8988T (cell line): ENCODE measurements at places on chromosomes 2 and 18.

DNA sequence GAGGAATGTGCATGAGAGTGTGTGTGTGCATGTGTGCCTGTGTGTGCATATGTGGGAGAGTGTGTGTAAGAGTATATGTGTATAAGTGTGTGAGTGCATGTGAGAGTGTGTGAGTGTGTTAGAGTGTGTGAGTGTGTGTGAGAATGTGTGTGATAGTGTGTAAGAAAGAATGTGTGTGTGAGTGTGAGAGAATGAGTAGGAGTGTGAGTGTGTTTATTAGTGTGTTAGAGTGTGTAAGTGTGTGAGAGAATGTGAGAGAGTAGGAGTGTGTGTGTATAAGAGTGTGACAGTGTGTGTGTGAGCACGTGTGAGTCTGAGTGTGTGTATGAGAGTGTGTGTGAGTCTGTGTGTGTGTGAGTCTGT, 21.2 kb downstream of the GYPC start:
- DNase-seq, result no peak

- no peak for DNase-seq
These were observed 2.0 kb upstream of the MYO1B start for GRCh38 chr2:191243154-191243553.

- no peak for DNase-seq
These were observed 68.9 kb downstream of the PTRHD1 start for GRCh38 chr2:24724111-24724775.

GRCh38 chr18:32219431-32220018, 29.7 kb downstream of the MEP1B start:
- no peak for DNase-seq

- DNase-seq, result no peak
These were observed 38.7 kb downstream of the PKDCC start for GRCh38 chr2:42086500-42086953.

DNA sequence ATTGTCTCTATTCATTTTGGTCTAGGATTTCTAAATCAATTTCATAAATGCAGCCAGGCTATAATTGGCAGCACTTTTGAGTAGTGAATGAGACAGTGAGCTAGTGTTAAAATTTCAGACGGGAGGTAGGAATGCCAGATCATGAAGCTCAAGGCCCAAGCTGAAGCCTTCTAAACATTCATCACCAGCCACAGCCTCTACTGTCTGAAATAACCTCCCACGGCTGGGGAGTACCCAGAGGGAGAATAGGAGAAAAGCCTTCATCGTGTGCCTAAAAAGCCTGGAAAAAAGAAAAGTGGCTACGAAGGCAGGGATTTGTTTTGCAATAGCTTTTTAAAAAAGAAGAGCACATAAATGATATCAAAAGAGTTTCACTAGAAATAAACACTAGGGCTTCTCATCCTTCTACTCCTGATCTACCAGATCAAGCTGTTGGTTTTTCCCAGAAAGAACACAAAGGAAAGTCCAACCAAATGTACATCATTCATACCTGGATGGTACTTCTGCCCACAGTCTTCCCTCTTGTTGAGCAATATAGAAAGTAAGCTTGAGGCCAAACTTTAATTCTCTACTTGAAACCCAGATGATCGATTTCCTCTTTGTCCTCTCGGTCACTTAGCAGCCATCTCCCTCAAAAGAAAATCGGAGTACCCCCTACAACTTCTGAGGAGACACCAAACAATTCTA, 48.1 kb upstream of the SLC39A10 start:
- no peak for DNase-seq

- no peak for DNase-seq
These were observed 172.5 kb downstream of the NCK2 start for GRCh38 chr2:105917226-105917625.

DNA sequence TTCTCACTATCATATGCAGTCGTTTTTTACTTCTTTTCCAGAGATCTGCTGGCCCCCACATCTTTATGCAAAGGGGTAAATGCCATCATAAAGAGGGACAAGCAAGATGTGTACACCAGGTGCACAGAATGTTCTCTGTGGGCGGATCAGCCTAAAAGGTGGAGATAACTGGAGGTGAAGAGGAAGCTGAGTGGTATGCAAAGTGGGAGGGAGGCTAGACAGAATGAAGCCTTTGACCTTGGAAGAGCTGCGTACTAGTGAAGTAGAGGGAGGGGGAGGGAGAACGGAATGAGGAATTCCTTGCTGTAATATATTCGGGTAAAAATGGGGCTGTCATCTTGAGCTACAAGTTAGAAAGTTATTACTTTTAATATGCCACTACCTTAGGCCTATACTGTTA, 287.5 kb upstream of the VRK2 start:
- DNase-seq, result no peak

DNA sequence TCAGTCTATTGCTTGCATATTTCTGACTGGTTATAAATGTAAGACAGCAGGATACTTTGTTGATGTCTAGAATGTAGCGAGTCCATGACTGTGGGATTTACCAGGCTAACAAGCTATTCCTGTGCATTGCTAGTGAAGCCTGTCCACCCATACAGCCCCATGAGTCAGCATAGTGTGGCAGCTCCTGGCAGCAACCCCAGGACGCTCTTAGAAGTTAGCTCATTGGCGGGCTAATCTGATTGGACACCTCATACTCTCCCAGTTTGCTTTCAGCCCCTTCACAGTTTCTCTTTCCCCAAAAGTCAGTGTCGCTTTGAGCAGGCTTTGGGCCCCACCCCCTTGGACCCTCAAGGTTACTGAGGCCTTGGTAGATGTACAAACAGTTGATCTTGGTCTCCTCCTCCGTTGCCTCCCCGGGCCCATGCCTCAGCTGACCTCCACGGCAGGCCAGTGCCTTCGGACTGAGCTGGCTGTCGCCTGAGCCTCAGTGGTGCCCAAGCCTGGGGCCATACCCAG, 48.0 kb downstream of the COA5 start:
- no peak for DNase-seq

- no peak for DNase-seq
These were observed 108.9 kb downstream of the INHBB start for GRCh38 chr2:120454654-120455385.
